Thoracic aorta (tissue), 2 donors: ENCODE measurements at places on chromosomes 6 and 20. TPM values are rescaled to one million over a fixed set of nuclear protein-coding genes. Genes with fewer than 3 reads are reported as not detected.

PEDS1 gene
- total RNA-seq, result 21.2 TPM

SEL1L2 gene
- total RNA-seq, result not detected

DEFB128 gene
- not detected for total RNA-seq

RTEL1 gene
- total RNA-seq, result 114 TPM

ZNF217 gene
- total RNA-seq, result 21.4 TPM

SLC2A10 gene
- total RNA-seq, result 49.0 TPM

RIPPLY2 gene
- not detected for total RNA-seq

FAXC gene
- total RNA-seq, result 0.99 TPM

MLIP gene
- 1.8 TPM for total RNA-seq

GRCh38 chr6:44073612-44074438, 53.4 kb downstream of the MRPL14 start:
- peak overlapping the region; percentile 77 for H3K4me3 ChIP-seq
- H3K36me3 ChIP-seq, result no peaks in the 10 kb centered on the region
- DNase-seq, result no peak
- H3K27ac ChIP-seq, result peak overlapping the region; percentile 1

GRCh38 chr6:54428431-54428830, 120.2 kb downstream of the TINAG start:
- H3K4me3 ChIP-seq, result no peak overlapping the region
- no peak overlapping the region for H3K27ac ChIP-seq
- no peaks in the 10 kb centered on the region for H3K27me3 ChIP-seq
- no peaks in the 10 kb centered on the region for H3K4me1 ChIP-seq
- no peak for DNase-seq
- H3K36me3 ChIP-seq, result no peaks in the 10 kb centered on the region

GRCh38 chr6:11921017-11921438, 91.1 kb upstream of the HIVEP1 start:
- peaks cover 4% of the 10 kb centered on the region for H3K4me1 ChIP-seq
- no peaks in the 10 kb centered on the region for H3K27me3 ChIP-seq
- no peak overlapping the region for H3K4me3 ChIP-seq
- H3K36me3 ChIP-seq, result no peaks in the 10 kb centered on the region

GRCh38 chr20:1417790-1418189, 24.9 kb upstream of the FKBP1A start:
- no peak overlapping the region for H3K27ac ChIP-seq
- DNase-seq, result no peak
- no peak overlapping the region for H3K4me3 ChIP-seq
- no peaks in the 10 kb centered on the region for H3K27me3 ChIP-seq

DNA sequence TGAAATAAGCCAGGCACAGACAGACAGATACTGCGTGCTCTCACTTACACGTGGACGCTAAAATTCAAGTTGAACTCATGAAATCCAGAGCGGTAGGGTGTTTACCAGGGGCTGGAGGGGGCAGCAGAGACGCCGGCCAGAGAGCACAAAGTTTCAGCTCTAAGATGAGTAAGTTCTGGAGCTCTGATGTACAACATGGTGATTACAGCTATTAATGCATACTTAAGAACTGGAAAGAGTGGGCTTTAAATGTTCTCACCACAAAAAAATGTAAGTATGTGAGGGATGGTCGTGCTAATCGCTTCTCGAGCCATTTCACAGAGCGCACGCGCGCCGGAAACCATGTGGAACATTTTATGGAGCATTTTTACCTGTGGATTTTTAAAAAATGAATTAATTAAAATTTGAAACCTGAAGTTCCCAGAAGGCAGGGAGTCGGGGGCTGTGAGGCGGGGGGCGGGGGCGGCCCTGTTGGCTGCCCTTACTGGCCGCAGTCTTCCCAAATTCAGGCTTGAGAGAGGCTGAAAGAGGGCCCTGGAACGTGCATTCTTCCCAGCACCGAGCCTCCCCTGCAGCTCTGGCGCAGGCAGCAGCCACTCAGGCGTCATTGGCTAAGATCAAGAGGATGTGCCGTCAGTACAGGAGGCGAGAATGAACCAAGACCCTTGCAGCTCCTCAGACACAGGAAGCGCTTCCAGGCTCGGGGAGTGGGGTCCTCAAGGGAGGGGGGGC, 8.5 kb upstream of the SLCO4A1 start:
- no peak for DNase-seq
- H3K4me1 ChIP-seq, result no peaks in the 10 kb centered on the region
- no peak overlapping the region for H3K4me3 ChIP-seq
- no peaks in the 10 kb centered on the region for H3K36me3 ChIP-seq
- H3K27me3 ChIP-seq, result no peaks in the 10 kb centered on the region
- no peak overlapping the region for H3K27ac ChIP-seq

DNA sequence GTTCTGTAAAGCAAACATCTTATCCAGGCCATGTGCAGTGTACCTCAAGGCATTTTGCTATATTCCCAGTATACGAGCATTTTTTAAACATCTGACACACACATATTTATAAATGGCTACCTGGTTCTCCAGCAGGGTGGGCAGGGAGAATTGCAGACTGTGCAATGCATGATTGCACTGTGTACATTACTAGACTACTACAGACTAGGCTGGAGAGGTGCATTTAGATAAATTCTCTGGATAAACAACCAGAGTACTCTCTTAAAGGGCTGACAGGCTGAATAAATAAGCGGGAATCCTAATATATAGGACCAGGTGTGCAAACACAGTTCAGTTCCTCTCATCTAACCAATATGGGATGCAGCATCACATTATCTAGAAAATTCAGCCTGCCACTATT, 428.3 kb upstream of the ARID1B start:
- H3K27me3 ChIP-seq, result no peaks in the 10 kb centered on the region
- H3K4me3 ChIP-seq, result no peak overlapping the region
- no peak for DNase-seq

- H3K4me1 ChIP-seq, result no peaks in the 10 kb centered on the region
- peak overlapping the region; percentile 27 for H3K4me3 ChIP-seq
- no peaks in the 10 kb centered on the region for H3K36me3 ChIP-seq
- no peak overlapping the region for H3K27ac ChIP-seq
These were observed 38.0 kb downstream of the TNFAIP3 start for GRCh38 chr6:137904822-137905617.

GRCh38 chr20:41540918-41541317, 77.3 kb downstream of the CHD6 start:
- no peaks in the 10 kb centered on the region for H3K27me3 ChIP-seq
- no peaks in the 10 kb centered on the region for H3K36me3 ChIP-seq
- DNase-seq, result no peak
- H3K27ac ChIP-seq, result peak overlapping the region; percentile 57
- no peak overlapping the region for H3K4me3 ChIP-seq

DNA sequence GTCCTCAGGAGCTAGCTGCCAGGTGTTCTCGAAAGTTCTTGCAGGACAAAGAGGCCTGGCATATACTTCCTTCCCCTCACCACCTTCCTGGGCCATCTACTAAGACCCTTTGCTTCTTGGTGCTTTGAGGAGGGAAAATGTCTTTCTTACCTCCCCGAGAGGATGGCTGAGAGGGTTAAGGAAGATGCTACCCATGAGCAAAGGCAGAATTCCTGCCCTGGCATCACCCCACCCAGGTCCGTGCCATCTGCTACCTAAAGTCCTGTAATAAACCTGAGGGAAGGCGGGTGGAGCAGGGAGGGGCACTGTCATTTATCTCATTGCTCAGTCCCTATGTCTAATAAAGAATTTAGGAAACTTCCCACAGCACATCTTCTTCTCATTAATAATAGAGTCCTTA, 16.2 kb downstream of the GFOD1 start:
- no peaks in the 10 kb centered on the region for H3K4me1 ChIP-seq
- no peaks in the 10 kb centered on the region for H3K27me3 ChIP-seq
- no peak overlapping the region for H3K27ac ChIP-seq
- H3K4me3 ChIP-seq, result no peak overlapping the region

DNA sequence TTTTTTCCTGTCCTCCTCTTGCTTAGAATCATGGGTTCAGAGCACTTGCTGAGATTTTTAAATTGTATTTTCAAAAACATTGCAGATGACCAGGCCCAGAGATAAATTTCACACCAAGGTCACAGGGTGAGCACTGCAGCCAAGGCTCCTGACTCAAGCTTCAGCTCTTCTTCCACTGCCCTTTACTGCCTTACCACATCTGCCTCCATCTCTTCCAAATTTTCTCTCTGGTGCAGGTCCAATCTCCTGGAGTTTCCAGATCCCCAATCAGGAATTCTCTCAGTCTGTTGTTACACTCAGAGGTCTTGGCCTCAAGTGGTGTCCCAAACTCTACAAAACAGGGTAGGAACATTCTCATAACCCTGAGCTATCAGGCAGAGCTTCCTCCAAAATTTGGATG, 12.7 kb downstream of the SNAP25 start:
- no peak overlapping the region for H3K4me3 ChIP-seq
- H3K36me3 ChIP-seq, result no peaks in the 10 kb centered on the region
- no peaks in the 10 kb centered on the region for H3K4me1 ChIP-seq
- no peaks in the 10 kb centered on the region for H3K27me3 ChIP-seq
- DNase-seq, result no peak

DNA sequence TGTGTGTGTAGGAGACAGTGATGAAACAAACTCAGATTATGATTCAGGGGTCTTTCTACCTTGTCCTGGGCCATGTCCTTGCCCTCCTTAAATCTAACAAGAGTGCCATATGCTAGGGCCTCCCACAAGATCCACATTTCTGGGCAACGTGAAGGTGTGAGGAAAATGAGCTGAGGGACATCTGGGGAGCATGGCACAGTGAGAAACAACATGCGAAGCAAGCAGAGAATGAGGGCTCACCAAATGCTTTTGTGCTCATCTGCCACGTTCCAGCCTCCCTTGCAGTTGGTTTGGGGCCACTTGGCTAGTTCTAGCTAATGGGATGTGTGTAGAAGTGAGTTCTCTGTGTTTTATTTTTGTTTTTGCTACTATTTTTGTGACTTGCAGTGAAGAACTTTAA, 21.4 kb upstream of the RNF182 start:
- DNase-seq, result no peak
- H3K36me3 ChIP-seq, result no peaks in the 10 kb centered on the region
- no peak overlapping the region for H3K4me3 ChIP-seq

- H3K4me3 ChIP-seq, result no peak overlapping the region
- H3K27me3 ChIP-seq, result no peaks in the 10 kb centered on the region
- H3K4me1 ChIP-seq, result peaks cover 4% of the 10 kb centered on the region
- no peak overlapping the region for H3K27ac ChIP-seq
- H3K36me3 ChIP-seq, result no peaks in the 10 kb centered on the region
These were observed 41.6 kb downstream of the UNC5CL start for GRCh38 chr6:40997234-40997957.

DNA sequence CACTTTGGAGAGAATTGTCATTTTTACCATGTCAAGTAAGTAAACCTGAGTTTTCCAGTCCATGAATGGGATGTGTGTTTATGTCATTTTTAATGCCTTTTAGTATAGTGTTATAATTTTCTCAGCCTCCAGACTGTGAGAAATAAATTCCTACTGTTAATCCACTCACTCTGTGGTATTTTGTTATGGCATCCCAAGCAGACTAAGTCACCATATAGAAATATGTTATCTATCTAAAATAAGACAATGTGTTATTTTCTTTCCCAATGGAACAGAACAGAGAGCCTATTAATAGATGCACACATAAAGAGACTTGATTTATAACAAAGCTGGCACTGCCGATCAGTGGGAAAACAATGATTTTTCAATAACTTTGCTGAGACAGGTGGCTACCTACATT, 70.2 kb upstream of the SLC4A11 start:
- no peak overlapping the region for H3K27ac ChIP-seq
- peaks cover 13% of the 10 kb centered on the region for H3K4me1 ChIP-seq
- H3K27me3 ChIP-seq, result no peaks in the 10 kb centered on the region
- H3K36me3 ChIP-seq, result peaks cover 14% of the 10 kb centered on the region

DNA sequence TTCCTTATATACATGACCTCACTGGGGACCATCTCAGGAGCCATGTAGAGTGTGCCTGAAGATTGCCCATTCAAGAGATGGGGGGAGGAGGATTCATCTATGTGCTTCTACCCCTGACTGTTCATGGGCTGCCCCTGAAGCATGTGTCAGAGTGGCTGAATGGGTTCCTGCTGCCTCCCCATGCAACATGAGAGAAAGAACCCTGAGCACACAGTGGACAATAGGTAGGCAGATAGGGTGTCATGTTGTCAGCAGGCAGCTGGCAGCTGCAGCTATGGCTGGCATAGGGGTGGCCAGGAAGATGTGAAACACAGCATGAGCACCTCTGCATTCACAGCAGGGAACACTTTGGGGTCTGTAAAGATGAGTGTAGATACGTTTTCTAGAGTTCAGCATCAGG, 208.4 kb upstream of the CNR1 start:
- DNase-seq, result no peak
- no peaks in the 10 kb centered on the region for H3K27me3 ChIP-seq
- H3K27ac ChIP-seq, result no peak overlapping the region

DNA sequence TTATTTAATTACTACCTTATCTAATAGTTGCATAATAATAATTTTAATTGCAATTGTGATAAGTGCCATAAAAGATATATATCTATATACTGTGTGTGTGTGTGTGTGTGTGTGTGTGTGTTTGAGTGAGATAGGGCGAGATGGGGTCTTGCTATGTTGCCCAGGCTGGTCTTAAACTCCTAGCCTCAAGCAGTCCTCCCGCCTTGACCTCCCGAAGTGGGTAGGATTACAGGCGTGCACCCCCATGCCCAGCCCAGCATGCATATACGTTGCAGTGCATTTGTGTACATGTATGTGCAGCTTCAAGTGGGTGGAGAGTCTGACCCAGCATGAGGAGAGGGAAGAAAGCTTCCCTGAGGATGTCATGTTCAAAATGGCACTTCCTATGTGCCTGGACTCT, 4.6 kb upstream of the RIMS4 start:
- H3K27me3 ChIP-seq, result no peaks in the 10 kb centered on the region
- H3K27ac ChIP-seq, result no peak overlapping the region
- H3K4me3 ChIP-seq, result no peak overlapping the region
- peaks cover 6% of the 10 kb centered on the region for H3K4me1 ChIP-seq
- no peak for DNase-seq
- H3K36me3 ChIP-seq, result no peaks in the 10 kb centered on the region

- H3K36me3 ChIP-seq, result no peaks in the 10 kb centered on the region
- no peak overlapping the region for H3K27ac ChIP-seq
- no peak overlapping the region for H3K4me3 ChIP-seq
- DNase-seq, result no peak
- peaks cover 10% of the 10 kb centered on the region for H3K4me1 ChIP-seq
These were observed 213.1 kb downstream of the RNF144B start for GRCh38 chr6:18600255-18600654.

DNA sequence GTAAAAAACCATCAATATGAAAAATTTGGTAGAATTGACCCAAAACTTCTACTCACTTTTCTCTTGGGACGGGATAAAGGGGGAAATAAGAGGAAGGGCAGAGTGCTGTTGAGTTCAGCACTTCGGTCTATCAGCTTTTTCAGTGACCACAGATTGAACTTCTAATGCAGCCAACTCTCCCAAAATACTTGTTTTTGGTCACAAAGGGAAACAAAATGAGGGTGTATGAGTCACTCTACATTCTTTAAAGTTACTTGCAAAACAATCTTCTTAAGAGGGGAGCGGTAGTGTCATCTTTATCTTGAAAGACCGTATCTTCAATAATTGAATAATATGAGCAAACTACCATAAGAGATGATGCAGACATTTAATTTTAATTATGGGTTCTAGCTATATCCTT, 661.3 kb downstream of the CD109 start:
- DNase-seq, result no peak
- H3K4me1 ChIP-seq, result no peaks in the 10 kb centered on the region
- H3K4me3 ChIP-seq, result no peak overlapping the region
- H3K27ac ChIP-seq, result no peak overlapping the region
- no peaks in the 10 kb centered on the region for H3K36me3 ChIP-seq
